ENCODE measurements at places on chromosomes 7 and 10.
A peak's percentile ranks its signal among the peaks of the same experiment; 100 is the strongest.

DNA sequence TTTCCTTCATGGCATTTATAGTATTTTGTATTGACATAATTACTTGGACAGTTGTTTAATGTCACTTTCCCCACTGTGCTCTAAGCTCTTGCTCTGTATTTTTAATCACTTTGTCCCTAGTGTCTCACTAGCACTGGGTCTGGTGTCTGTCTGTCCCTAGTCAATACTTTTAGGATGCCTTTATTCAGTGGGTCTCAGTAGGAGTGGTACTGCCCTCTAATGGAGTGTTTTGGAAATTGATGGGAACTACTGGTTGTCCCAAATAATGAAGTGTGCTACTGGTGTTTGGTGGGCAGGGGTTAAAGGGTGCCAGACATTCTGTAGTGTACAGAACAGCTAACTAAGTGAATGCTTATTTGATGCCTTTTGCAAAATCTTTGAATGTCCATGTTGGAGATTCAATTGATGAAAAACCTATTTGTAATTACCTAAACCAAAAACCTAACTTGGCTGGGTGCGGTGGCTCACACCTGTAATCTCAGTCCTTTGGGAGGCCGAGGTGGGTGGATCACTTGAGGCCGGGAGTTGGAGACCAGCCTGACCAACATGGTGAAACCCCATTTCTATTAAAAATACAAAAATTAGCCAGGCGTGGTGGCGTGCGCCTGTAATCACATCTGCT is 33.3 kb downstream of the CDK14 start:
- DNase-seq = peak; percentile 24

DNA sequence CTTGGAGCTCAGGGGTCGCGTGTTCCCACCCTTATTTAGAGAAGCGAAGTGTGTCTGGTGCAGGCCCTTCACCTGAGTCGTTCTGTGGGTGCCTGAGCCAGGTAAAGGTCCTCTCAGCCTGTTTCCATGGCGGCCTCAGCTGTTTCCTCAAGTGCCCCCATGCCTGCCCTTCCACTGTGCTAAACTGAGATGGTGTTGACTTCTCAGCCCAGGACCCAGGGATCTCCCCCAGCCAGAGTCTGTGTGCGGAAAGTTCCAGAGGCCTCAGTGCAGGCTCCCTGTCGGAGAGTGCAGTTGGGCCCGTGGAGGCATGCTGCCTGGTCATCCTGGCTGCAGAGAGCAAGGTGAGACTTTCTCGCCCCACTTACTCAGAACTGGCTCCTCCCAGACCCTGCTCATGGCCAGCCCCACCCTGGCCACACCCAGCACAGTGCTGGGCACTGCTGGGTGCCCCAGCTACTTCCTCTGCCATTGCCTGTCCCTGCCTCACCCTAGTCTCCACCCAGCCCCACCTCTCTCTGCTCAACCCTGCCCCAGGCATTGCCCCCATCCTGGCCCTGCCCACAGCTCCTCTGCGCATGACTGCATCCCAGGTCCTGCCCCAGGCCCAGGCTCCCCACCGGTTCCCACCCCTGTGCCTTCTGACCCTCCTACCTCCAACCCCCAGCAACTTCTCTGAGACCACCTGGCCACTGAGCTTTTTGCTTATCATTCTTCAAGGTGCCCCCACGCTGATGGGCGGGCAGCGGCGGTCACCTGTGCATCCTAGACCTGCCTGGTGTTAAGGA is 20.3 kb downstream of the NACAD start:
- no peak for DNase-seq

- no peak for DNase-seq
Observed at GRCh38 chr10:15038416-15038815, 5.3 kb upstream of the OLAH start.

DNA sequence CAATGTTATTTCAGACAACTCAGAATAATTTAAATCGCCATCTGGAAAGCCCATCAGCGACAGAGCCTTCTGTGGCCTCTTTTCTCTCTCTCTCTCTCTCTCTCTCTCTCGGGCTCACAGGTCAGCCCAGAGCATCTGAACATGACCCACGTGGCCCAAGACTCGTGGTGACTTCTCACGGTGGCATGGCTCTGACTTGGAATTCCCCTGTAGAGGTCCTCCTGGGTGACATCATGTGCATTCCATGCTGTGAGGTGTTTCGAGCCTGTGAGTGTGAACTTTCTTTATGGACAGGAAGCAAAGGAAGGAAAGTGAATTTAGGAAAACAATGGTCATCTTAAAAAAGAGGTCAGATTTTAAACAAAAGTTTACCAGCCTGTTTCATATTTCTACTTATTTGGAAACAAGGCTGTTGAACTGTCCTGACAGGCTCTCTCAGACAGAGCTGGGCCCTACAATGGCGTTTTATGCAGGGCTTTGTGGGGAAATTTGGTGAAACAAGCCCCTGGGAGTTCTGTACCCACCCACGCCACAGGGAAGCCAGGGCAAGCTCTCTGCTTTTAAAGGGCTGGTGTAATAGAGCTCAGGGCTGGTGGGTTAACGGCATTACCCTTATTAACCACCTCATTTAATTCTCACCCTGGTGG is 359.7 kb upstream of the ZNF32 start:
- DNase-seq = no peak

GRCh38 chr10:132961787-132962622 is 19.6 kb upstream of the CFAP46 start:
- no peak for DNase-seq

- no peak for DNase-seq
Observed at GRCh38 chr7:362402-363096, 72.6 kb downstream of the FOXL3 start.

GRCh38 chr10:24494236-24494635 is 229.5 kb downstream of the ARHGAP21 start:
- no peak for DNase-seq

DNA sequence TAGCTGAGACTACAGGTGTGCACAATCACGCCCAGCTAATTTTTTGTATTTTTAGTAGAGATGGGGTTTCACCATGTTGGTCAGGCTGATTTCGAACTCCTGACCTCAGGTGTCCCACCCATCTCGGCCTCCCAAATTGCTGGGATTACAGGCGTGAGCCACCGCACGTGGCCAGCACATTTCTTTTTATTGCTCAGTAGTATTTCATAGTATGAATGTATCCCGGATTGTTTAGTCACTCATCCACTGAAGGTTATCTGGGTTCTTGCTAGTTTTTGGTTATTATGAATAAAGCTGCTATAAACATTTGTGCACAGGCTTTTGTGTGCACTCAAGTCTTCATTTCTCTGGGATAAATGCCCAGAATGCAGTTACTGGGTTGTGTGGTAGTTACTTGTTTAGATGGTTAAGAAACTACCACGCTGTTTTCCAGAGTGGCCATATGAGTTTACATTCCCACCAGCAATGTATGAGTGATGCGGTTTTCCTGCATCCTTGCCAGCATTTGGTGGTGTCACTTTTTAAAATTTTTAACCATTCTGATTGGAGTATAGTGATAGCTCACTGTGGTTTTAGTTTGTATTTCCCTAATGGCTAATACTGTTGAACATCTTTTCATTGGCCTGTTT is 275.8 kb upstream of the LYZL1 start:
- no peak for DNase-seq

DNA sequence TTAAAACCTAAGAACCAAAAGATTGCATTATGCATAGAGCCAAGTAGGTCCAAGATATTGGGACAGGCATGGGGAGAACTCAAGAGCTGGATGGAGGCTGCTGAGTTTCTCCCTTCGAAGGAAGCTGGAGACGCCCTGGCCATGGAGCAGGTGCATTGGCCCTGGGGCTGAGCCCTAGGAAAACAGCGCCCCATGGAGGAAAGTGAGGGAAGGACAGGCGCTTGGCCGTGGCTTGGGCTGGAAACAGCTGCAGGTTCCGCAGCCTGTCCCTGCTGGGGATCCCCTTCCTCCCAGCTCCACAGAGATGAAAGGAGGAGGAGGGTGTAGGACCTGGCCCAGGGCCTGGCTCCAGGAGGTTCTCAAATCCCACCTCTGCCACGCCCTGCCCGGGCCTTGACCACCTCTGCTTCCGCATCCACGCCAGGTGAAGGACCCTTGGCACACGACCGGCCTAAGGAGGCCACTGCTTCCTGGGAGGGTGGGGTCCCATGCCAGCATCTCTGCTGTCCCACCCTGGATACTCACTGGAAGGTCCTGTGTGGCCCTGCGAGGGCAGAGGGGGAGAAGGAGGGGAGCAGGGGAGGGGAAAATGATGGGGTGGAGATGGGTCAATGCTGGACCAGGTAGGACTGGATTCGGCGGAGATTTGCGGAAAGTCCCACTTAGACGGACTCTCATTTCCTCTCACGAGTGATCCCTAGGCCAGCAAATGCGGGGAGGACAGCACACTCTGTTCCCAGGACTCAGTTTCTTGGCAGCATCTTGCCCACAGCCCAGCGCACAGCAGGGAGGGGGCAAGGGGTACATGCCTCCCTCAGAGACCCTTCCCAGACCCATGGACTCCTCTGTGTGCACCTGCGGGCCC is 258.6 kb upstream of the TCERG1L start:
- no peak for DNase-seq

GRCh38 chr7:151076863-151077704 is 3.5 kb downstream of the FASTK start:
- DNase-seq = peak; percentile 9

GRCh38 chr10:72026278-72027111 is 61.9 kb downstream of the SPOCK2 start:
- DNase-seq = no peak

GRCh38 chr10:124460144-124460543 is 1.5 kb upstream of the LHPP start:
- DNase-seq = no peak

- DNase-seq = no peak
Observed at GRCh38 chr7:49596701-49597491, 176.5 kb upstream of the VWC2 start.

GRCh38 chr7:152891160-152891621 is 131.6 kb downstream of the ACTR3B start:
- no peak for DNase-seq

- no peak for DNase-seq
Observed at GRCh38 chr7:1260244-1260635, 27.6 kb downstream of the UNCX start.

DNA sequence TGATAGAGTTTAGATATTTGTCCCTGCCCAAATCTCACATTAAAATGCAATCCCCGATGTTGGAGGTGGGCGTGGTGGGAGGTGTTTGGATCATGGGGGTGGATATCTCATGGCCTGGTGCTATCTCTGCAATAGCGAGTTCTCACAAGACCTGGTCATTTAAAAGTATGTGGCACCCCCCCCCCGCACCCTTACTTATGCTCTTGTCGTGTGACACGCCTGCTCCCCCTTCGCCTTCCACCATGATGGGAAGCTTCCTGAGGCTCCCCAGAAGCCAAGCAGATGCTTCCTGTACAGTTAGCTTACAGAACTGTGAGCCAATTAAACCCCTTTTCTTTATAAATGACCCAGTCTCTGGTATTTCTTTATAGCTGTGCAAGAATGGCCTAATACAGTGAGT is 118.8 kb downstream of the SORBS1 start:
- no peak for DNase-seq

Data from SW 1271 (cell line).